Renal pelvis (tissue), 12 donors: ENCODE measurements at places on chromosomes 2 and 18. TPM values are rescaled to one million over a fixed set of nuclear protein-coding genes. Genes with fewer than 3 reads are reported as not detected.

GRCh38 chr2:219430633-219431615 lies 3.7 kb upstream of the SPEG start:
- no peak for DNase-seq

DNA sequence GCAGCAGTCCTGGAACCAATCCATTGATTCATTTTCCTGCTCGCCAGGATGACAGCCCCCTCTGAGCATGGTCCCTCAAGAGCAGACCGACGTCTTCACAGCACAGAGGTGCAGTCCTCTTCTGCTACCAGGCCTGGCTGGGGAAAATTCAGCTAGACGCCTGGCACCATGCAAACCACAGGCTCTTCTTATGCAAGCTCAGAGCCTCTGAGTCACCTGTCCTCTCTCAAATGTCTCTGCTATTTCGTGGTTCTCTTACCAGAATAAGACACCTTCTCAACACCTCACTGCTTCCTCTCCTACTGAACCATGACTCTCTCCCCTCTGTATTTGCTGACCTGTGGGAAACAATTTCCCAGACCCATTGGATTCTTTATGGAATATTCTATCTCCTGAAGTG lies 79.8 kb upstream of the CYRIA start:
- DNase-seq = no peak

The ABCG8 gene
- 0.84 TPM for polyA plus RNA-seq

DNA sequence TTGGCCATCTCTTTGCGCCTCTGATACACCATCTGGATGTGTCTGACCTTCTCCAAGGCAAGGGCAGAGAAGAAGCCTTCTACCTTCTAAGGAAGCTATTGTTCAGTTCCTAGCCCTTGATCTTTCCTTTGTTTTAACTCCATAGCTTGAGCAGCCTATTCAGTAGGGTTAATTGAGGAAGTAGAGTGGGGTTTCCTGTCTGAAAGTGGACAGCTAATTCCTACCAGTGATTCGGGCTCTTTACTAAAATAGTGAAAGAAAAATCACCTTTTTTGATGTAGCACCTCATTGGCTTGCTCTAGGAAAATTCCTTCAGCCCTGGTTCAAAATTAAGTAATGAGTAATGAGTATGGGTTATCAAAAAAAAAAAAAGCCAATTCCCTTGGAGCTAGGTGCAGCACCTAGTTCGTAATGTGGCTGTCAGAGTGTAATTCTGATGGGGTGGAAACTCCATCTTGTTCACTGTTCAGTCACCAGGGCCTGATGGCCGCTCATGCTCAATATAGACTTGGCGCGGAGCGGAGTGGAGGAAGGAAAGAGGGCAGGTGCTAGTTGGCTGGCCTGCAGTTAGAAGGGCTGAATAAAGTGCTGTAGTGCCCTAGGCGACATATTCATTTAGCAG lies 2.9 kb upstream of the MGAT5 start:
- DNase-seq = no peak

GRCh38 chr2:229392196-229392595 lies 121.1 kb upstream of the PID1 start:
- DNase-seq = no peak

The PARD3B gene
- polyA plus RNA-seq = 34.3 TPM

The KLHL29 gene
- 11.8 TPM for polyA plus RNA-seq

The CIB4 gene
- polyA plus RNA-seq = 0.30 TPM

The C2orf81 gene
- 9.2 TPM for polyA plus RNA-seq

- DNase-seq = no peak
Measured at GRCh38 chr2:197677056-197677455, 1.7 kb upstream of the RFTN2 start.

GRCh38 chr18:58140387-58141325 lies 96.6 kb downstream of the NEDD4L start:
- no peak for DNase-seq

The CYP27A1 gene
- 63.2 TPM for polyA plus RNA-seq

DNA sequence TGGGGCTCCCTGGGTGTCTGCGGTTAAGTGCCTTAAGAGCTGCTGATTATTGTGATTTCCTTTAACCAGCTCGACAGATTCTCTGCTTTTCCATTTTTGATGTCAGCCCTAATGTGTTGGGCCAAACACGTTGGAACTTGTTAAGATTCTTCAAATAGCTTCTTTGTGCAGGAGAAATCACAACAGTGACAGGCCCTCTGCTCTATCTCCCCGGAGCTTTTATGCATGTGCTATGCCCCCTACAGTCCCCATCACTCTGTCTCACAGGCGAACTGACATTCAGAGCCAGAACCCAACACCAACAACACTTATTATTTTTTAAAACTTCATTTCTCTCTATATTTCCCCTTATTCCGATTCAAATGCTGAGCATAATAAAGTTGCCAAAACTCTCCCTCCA lies 371.7 kb upstream of the CELF4 start:
- no peak for DNase-seq

GRCh38 chr2:168422584-168422983 lies 33.5 kb upstream of the CERS6 start:
- DNase-seq = no peak

The ALLC gene
- polyA plus RNA-seq = not detected
